ENCODE measurements at places on chromosomes 4 and X.

DNA sequence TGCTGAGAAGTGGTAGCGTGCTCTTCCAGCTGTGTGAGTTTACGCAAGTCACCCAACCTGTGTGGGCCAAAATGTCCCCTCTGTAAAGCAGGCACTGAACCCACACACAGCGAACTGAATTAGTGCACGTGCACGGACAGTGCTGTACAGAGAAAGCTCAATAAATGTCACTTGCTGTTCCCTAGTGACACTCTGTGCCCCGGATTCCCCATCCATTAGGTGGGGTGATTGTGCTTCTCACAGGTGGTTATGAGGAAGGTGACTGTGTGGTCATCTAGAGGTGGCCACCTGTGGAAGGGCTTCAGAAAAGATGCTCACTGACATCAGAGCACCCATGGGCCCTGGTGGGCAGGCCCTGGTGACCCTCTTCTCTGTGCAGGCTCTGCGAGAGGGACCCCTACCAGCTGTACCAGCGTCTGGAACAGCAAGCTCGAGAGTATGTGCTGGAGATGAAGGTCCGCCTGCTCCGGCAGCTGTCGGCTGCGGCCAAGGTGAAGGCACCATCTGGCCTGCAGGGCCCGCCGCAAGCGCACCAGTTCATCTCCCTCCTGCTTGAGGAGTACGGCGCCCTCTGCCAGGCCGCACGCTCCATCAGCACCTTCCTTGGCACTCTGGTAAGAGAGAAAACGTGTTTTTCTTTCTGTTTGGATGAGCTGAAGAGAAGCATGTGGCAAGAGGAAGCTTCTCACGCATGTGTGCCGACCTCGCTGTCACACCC lies 94.3 kb downstream of the FAM193A start:
- DNase-seq, result no peak

- DNase-seq, result no peak
These were observed at the start of gene ARHGEF9 for GRCh38 chrX:63784902-63785707. TSS of gene ARHGEF9 (minus strand) at chrX:63785214. CDS start at chrX:63785145, 69 bp downstream.

- no peak for DNase-seq
These were observed 178.7 kb downstream of the SLIT2 start for GRCh38 chr4:20430259-20430941.

DNA sequence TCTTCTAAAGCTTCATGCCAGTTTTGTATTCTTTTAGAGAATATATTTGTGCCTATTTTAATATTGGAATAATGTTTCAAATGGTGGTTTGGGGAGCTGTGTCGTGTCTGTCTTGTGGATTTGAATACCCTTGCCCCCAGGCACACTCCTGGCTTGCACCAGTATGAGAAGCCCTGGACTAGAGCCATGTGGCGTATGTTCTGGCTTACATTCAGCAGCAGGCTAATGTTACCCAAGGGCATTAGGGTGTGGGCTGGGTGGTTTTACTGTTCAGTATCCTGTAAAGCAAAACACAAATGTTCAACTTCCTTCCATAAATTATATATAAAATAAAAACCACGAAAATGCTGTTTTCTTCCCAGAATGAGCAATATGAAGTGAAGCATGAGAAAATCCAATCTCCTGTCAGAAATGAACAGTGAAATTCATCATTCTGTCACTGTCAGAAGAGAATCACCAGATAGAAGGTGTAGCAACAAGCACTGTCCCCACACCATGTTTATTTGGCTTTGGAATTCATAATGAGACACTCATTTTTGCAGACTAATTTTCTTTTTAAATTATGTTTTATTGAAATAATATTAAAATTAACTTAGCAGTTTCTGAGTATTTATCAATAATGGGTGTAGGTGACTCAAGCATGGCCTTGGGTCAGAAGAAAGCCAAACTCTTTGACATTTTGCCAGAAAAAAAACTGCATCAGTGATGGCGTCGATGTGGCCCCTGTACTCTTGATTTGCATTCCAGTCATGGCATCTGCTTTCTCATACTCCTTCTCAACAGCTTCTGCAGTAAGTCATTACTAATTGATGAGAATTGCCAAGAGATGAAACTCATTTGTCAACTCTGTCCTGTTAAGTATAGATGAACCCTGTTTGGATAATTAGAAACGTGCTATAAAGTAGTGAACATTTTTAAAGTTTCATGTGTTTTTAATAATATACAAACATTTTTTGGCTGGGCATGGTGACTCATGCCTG lies 43.8 kb downstream of the WWC2 start:
- no peak for DNase-seq

DNA sequence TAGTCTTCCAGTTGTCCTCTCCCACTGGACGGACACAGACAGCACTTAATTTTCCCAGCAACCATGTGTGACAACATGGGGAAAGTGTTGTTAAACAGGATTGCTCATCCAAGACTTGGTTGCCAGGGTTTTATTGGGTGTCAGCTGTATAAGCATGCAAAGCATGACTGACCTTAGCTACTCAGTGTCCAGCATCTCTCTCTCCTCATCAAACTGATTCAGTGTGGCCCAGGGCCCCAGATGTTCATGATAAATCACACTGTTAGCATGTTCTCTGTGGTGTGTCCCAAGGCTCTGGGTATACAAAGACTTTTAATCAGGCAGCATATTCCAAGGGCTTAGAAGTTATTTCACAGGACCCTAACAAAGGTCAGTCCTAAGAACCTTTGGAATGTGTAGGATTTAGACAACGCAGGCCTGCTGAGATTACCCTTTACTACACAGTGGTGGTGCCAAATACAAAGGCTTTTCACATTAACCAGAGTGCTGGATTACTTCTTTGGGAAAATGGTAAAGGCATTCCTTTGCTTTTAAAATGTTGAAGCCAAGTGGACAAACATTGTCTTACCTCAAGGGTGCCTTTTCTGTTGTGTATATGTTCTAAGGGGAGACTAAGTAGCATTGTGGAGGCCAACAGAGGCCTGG lies 213.3 kb downstream of the GLUD2 start:
- no peak for DNase-seq

- DNase-seq, result peak; percentile 84
These were observed 70.8 kb downstream of the ANXA3 start for GRCh38 chr4:78622253-78622979.

DNA sequence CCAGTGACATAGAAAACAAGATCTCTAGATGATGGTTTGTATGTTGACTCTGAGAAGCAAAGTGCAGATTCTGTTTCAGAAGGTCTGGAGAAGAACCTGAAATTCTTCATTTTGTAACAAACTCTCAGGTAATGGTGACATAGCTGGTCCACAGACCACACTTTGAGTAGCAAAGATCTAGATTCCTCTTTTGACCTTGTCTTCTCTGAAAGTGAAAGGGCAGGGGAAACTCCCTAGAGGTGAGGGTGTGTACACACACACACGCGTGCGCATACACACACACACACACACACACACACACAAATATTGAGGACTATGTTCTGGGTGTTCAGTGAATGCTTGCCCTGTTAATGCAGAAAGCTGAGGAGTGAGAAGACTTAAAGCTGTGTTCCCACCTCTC lies 110.1 kb downstream of the NHSL2 start:
- no peak for DNase-seq

DNA sequence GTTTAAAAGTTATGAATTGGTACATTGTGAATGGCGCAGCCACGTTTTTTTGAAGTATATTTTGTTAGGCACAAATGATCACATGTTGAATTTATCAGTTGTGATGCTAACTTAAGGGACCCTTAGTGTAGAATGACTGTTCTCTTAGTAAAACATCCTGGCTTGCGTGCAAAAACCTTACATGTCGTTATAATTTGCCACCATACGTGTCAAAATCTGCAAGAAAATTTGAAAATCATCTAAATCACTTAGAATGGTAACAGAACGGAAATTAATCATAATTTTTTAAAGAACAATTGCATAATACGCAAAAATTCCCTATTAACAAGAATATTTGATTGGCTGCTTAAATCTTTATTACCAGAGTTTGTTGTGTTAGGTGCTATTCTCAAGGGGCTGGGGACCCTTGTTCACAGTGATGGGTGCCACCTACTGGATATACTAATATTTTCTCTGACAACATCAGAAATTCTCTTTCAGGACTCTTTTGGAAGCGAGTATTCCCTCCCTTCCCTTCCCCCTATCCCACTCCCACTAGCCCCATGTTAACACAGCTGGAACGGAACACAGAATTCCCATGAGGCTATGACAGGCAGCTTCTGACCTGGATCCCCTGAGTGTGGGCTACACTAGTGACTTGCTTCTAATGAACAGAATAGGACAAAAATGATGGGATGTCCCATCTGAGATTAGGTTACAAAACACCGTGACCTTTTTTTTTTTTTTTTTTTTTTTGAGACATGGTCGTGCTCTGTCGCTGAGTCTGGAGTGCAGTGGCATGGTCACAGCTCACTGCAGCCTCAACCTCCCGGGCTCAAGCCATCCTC lies 71.8 kb downstream of the SUPT20HL2 start:
- peak; percentile 4 for DNase-seq

DNA sequence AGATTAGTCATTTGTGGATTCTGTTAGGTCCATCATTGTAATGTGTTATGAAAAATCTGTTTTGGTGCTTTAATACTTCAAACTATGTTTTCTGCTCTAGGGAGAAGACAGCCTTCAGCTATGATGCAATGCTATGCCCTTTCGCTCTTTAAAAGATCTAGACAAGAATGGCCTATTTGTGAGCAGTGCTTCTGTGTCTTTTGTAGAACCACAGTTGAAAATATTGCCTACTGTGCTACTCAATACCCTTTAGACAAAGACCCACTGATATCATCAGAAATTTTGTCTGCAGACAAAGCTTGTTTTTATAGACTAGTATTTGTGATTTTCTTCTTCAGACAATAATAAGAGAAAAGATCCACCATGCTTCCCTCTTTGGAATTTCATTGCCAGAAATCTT lies 44.6 kb upstream of the SLITRK2 start:
- no peak for DNase-seq

- DNase-seq, result peak; percentile 12
These were observed 342.3 kb downstream of the ZNF674 start for GRCh38 chrX:46202733-46203514.

- no peak for DNase-seq
These were observed 281.7 kb upstream of the PITX2 start for GRCh38 chr4:110904435-110905065.

DNA sequence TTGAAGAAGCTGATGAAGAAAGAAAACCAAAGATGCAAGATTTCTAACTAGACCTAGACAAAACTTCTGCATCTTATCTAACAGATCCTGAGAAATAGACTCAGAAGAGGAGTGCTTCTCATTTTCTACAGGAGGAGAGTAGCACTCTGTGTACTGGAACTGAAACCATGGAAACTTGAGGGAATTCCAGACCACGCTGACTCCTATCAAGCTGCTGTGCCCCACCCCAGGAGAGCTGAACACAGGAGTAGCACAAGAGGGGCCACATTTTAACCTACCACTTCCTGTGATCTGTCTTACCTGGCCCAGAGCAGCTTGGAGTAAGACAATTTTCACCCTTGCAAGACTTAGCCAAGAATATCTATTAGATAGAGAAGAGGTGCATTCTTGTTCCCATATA lies 248.9 kb downstream of the SCFD2 start:
- DNase-seq, result no peak

GRCh38 chrX:96440941-96441340 lies 243.7 kb upstream of the DIAPH2 start:
- DNase-seq, result no peak

DNA sequence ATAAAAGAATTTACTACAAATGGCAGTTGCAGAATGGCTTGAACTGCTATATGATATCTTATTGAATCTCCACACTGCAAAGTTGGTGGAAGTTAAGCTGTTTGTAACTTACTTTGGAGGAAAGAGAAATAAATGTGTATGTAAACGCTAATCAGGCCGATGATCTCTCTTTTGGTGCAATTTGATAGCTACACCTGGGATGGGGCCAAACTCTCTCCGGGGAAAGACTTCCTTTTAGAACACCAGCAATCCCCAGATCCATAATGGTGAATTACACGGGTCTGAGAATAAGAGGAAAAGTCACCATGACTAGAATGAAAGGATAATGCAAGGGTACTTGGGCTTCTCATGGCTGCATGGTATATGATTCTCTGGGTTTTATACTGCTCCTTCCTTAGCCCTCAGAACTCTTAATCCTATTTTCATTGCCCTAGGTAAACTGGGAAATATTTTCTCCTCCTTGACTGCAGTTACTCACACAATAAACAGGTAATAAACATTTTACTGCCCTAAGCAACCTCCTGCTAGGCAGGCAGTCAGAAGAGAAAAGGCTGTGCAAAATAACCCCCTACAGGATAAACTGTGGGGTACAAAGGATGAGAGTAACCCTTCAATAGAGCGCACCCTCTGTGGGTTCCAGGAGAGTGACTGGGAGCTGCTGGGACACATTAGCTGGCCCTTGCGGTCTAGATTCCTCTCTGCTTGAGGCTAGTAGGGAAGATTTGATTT lies 109.3 kb downstream of the MGST2 start:
- no peak for DNase-seq

DNA sequence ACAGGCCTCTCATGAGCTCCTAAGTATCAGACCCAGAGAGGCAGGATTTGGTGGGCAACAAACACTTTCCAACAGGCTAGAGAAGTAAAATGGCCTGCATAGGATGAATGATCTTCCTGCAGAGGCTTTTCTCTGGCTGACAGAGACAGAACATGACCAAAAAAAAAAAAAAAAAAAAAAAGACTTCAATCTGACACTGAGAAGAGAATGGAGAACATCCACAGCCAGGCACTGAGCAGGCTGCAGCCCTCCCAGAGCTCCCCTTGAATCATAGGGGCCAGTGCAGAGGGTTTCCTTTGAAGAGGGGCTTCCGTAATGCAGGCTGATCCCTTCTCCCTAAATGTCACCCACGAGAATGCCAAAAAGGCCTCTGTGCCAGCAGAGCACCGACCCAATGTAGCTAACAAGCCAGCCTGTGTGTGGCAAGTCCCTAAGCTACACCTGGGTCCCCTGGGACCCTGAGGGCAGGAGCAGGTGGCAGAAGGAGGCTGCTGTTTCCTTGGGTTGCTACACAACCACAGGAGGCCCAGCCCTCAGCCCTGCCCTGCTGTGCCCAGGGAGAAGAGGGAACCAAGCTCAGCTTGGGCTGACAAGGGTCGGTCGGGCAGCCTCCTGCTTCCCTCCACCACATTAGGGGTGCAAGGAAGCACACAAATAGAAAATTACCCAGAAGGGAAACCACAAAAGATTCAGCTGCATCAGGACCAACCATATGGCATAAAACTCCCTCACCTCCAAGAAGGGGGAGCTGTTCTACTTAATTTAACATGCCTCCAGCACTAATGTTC lies 55.6 kb downstream of the MAP7D2 start:
- no peak for DNase-seq

- no peak for DNase-seq
These were observed 40.5 kb upstream of the OGT start for GRCh38 chrX:71492231-71493065.

- no peak for DNase-seq
These were observed 4.6 kb upstream of the CD99L2 start for GRCh38 chrX:150903110-150903508.

DNA sequence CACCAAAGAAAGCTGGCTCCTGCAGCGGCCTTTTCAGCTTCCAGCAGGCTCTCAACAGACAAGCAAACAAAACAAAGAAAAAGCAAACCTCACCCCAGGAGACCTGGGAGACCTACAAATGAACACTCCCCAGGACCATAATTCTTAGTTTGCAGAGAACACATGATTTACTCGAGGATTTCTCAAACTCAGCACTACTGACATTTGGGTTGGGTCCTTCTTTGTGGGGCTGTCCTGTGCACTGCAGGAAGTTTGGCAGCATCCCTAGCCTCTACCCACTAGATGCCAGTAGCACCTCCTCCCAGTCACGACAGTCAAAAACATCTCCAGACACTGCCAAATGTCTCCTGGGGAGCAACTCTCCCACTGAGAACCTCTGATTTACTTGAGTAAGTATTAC lies 21.9 kb downstream of the APOO start:
- no peak for DNase-seq
